ENCODE measurements at places on chromosomes 13 and 19.
A peak's percentile ranks its signal among the peaks of the same experiment; 100 is the strongest.

DNA sequence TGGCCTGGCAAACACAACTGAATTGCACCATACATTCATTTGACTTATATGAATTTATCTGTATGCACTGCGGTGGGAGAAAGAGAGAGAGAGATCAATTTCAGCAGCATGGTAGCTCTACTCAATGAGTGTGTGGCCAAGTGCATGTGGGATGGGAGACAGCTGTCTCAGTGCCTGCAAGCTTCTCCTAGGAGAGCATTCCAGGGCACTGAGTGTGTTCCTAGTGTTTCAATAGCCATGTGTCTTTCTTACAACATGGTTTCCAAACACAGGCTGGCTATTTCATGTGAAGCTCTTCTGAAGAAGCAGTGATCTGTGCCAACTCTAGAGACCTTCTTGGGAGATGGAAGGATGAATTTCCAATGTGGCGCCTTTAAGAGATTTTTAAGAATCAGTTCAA is 43.5 kb downstream of the NEK5 start:
- no peak for DNase-seq

DNA sequence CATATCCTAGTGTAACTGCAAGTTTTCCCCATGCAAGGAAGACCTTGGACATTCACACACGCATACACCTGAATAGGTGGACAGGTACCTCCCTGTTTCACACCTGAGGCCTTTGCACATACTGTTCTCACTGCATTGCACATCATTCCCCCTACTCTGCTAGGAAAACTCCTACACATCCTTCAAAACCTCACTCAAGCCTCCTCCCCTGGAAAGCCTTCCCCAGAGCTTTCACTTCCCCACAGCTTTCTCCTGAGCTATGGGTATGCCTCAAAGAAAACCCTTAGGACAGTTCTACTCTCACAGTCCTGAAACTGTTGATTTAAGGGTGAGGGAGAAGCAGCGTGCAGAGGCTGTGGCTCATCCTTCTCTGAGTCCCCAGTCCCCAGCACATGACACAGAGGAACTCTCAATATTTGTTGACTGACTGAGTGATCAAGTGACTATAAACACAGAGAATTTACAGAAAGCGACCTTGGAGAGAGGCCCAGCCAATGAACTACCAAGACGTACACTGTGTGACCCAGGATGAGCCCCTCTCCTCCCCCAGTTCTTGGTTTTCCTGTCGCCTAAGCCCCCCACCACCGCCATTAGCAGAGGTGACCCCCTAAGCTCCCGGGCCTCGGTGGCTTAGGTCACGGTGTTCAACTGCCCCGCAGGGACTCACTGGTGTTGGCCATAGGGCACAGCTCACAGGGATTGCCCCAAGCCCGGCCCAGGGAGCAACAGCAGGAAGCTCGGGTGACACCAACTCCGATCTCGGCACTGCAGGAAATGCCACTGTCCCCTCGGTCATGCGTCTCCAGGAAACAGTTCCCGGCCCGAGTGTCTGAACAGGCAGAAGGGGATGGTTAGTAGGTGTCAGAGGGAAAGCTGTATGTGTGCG is 40.6 kb downstream of the FBN3 start:
- no peak for DNase-seq

GRCh38 chr13:74132776-74133656 is 1.2 kb downstream of the KLF12 start:
- peak; percentile 59 for DNase-seq

DNA sequence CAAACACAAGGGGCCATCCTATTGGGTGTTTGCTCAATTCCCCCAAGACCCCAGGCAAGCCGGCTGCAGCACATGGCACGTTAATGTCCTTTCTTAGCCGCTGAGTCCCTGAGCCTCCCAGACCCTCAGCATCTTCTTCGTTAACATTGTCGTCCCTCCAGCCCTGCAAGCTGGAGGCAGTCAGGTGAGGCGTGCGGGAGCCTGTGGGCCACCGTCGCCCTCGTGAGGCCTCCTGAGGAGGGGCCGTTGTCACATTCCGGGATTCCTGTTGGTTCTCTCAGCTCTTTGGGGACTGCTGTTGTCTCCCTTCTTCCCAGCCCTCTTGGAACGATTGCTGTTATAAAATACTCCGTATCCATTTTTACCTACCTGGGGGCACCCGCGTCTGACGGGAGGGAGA is 140.6 kb downstream of the KDM4B start:
- no peak for DNase-seq

DNA sequence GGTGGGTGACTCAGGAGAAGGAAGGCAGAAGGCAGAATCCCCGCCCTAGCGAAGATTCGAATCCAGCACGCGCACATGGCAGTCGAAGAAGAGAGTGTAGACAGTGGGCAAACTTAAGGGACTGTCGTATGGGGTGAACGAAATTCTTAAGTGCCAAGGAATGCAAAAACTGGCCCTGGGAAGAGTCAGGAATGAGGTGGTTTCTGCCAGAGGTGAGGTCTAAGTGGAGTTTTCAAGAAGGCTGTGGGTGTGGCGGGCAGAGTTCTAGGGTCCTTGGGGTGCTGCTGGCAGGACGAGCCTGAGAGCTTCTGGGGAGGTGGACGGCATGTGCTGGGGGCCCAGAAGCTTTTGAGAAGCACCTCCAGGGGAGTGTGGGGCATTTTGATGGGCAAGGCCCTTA is 63.9 kb upstream of the RNF113B start:
- DNase-seq, result no peak

GRCh38 chr13:26062853-26063444 is 11.1 kb upstream of the SHISA2 start:
- DNase-seq, result no peak

DNA sequence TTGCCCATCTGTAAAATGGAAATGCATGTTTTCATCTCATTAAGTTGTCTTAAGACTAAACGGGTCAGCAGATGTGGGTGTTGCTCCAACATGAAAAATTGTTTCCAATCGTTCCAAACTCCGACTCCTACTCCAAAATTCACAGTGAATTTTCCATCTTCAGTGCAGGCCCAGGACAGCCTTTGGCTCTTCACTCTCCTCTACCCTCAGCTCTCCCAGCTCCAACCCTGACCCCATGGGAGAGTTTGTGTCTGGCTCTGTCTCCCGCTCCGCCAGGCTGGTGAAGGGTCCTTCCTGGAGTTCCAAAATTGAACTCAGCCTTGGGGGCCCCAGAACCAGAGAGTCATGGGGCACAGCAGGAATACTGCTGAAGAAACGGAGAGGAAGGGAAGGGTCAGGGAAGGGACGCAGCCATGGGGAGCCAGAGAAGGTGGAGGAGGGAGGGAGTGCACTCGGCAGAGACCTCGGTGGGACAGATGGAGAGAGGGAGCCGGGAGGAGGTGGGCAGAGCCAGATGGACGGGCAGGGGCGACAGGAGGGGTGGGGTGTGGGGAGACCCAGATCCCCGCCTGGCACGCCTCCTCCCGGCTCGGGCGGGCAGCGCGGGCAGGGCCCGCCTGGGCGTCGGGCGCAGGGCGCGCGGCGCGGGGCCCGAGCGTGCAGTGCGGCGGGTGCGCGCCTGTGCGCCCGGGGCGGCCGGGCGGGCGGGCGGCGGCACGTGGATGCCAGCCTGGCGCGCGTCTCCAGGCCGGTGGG is 45.6 kb downstream of the CELF5 start:
- no peak for DNase-seq

DNA sequence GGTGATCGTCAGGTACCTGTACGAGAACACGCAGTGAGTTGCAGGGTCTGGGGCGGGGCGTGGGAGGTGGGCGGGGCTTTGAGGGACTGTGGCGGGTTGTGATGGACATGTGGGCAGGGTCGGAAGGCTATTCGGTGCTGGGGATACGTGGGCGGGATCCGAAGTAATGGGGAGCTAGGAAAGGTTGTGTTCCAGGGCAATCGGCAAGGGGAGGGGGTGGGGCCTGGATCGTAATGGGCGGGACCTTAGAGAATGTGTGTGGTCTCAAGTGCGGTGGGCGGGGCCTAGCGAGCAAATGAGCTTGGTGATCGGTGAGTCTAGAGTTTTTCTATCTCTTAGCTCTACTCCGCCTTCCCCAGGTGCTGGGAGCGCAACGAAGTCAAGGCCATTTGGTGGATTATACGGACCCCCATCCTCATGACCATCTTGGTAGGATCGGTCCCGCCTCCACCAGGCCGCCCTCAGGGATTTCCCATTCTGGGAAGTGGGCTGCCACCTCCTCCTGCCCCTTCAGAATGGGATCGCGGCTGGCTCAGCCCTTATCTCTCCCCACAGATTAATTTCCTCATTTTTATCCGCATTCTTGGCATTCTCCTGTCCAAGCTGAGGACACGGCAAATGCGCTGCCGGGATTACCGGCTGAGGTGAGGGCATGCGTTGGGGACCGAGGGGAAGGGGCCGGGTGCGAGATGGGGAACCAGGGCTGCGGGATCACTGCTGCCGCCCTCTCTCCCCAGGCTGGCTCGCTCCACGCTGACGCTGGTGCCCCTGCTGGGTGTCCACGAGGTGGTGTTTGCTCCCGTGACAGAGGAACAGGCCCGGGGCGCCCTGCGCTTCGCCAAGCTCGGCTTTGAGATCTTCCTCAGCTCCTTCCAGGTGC is 9.6 kb downstream of the GIPR start:
- peak; percentile 82 for DNase-seq

DNA sequence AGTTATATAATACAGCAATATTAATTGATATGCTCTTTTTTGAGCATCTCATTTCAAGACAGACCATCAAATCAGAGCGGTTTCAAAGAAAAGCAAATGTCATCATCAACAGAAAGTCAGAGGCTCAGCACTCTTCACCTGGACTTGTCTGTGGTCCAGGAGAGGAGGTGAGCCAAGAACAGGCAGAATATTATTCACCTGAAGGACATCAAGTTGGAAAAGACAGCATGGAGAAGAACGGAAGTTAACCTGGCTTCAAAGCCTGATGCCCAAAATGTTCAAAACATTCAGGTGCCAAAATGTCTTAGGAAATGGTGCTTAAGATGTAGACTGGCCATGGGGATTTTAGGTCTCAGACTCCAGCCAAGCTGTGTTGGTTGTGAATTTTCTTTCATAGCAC is 40.7 kb downstream of the FGF14 start:
- no peak for DNase-seq
